ENCODE measurements at places on chromosomes 4 and X.

DNA sequence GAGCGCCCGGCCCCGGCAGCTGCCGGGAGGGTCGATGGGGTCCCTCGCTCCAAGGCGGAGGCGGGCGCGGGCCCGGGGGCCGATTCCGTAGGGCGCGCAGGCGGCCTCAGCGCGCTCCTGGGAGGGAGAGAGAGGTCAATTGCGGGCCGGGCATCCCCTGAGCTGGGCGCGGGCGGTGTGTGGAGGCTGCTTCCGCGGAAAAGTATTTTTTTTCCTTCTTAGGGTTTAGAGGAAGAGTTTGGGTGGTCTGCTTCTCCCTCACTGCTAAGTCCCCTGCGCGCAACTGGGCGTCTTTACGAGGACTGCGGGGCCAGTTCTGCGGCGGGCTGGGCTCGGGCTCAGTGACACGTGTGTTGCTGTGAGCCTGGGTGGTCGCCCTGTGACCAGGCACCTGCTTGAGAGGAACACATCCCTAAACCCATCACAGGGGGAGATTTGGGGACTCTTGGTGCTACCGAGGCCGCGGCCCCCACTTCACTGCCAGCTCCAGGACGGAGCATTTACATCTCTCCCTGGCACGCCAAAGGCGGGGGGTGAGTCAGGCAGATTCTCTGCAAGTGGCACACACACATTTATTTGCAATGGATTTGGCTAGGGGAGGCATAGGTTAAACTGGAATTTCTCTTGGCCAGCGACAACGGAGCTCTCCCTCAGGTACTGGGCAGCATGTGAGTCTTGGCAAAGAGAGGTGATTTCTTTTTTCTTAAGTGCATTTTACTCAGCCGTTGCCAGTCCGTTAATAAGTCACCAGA lies 151.2 kb upstream of the SLC4A4 start:
- peak; percentile 46 for DNase-seq

- no peak for DNase-seq
Measured at GRCh38 chrX:103780336-103781061, 3.9 kb downstream of the PLP1 start.

DNA sequence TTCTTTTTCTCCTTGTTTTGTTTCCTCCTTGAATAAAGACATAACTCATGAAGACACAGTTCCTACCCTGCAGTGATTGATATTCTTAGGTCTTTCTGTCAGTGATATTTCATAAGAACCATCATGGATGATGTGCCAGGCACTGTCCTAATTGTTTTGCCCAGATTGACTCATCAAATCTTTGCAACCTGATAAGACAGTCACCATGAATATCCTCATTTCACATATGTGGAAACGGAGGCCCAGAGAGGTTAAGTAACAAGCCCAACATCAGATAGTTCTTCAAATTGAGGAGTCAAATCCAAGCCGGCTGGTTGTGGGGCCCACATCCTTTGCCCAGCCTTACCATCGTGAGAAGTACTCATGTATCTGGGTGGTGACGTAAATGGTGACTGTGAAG lies 69.9 kb downstream of the SEL1L3 start:
- no peak for DNase-seq

- no peak for DNase-seq
Measured at GRCh38 chr4:7094916-7095315, 27.1 kb upstream of the GRPEL1 start.

- DNase-seq = no peak
Measured at GRCh38 chr4:38008571-38009021, 48.4 kb downstream of the PTTG2 start.

DNA sequence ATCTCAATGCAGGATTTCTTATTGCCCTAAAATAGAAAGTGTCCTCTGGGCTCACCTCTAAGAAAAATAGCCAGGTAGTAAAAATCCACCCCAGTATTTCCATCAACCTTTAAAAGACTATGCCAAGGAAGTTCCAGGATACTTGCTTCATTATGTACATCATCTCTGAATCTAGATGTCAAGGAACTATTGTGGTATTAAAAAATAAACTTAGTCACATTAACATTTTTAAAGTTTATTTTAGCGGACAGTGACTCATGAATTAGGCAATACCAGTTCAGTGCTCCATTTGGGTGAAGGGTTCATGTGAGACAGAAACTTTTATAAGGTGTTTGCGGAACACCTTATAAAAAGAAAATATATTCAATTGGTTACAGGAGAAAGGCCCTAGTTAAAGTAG lies 209.2 kb downstream of the ADAM29 start:
- DNase-seq = no peak

- DNase-seq = no peak
Measured at GRCh38 chr4:169410839-169411770, 140.3 kb upstream of the SH3RF1 start.

- DNase-seq = no peak
Measured at GRCh38 chr4:79621061-79621460, 213.0 kb upstream of the GK2 start.

DNA sequence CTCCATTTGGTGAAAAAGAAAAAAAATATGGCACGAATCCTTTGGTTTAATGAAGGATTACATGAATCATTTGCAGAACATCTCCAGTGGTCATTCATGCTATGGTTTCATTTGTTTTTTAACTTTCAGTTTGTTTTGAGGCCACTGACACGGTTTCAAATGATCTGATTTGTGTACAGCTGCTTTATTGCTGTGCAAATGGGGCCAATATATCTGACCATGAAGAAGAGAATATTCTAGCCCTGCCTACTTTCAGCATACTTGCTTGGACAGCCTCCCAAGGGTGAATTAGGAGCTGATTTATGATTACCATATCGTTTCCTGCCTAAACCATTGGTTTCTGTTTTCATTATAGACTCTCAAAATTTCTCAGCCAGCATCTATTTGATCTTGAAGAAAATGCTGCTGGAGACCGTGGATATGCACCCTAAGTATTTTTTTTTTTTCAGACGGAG lies 30.7 kb downstream of the SPARCL1 start:
- no peak for DNase-seq

DNA sequence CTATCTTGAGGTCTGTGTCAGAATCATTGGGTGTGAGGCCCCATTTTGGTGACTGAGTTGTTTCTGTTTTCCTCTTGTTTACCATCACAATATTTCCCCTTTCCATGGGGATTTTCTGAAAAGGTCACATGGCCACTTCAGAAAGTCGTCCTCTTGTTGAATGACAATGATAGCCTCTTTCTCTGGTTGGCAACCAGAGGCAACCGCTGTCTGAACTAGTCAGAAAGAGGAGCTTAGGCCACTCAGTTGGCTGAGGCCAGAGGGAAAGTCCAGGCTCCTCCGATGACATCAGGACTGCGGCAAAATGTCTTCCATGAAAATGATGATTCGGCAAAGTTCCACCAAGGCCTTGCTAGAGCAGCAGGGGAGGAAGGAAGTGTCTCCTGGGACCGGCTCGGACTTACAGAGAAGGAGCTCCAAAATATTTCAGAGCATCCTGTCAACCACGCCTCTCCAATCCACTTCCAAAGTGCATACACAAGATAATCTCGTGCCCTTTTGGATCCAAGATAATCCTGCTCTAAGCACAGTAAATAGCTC lies 19.1 kb upstream of the RBM47 start:
- no peak for DNase-seq

- peak; percentile 3 for DNase-seq
Measured at GRCh38 chr4:122224348-122224747, 72.2 kb downstream of the BLTP1 start.

DNA sequence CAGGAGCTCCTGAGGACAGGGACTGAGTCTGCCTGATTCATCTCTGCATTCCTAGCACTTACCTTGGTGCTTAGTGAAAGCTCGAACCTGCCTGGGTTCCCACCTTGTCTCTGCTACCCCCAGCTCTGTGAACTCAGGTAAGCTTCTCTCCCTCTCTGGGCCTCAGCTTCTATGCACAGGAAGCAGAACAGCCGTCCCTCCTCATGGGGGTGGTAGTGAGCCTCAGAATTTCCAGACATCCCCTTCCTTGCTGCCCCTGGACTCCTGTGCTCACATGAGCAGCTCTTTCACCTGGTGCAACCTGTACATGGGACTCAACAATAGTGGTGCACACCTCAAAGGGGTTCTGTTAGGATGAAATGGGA lies 50.8 kb downstream of the HTRA3 start:
- DNase-seq = no peak

DNA sequence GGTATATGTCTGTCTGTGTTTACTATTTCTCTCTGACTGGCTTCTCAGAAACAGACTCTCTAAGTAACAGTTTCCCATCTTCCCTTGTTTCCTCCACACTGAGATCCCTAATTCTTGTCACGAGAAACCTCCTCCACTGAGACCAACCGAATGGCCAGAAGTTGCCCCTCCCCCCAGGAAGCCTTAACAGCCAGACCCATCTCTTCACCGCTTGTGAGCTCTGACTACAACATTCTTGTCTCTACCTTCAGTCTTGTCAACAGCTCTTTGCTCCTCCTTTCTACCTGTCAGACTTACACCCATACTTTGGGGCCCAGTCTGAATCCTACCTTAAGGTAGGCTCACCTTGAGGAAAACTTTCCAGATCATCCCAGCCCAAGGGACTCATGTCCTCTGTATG lies 90.8 kb downstream of the NHSL2 start:
- no peak for DNase-seq

GRCh38 chr4:99165978-99166377 lies 21.9 kb upstream of the ADH4 start:
- DNase-seq = no peak

- no peak for DNase-seq
Measured at GRCh38 chr4:85901500-85901899, 426.6 kb downstream of the ARHGAP24 start.

DNA sequence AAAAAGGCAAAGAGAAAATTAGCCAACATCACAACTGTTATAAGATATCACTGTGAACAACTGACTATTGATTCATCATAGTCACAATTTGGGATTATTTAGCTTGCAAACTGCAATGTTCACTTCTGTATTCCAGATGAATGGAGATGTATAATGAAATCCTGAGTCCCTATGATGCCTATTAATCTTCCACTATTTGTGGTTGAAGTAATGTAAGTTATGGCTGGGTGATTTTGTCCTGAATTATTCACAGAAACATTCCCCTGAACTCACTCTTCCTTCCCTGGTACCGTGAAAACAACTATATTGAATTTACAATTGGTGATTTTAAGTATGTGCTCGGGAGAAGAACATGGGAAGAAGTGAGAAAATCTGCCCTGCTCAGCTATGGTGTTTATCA lies 50.8 kb upstream of the NPFFR2 start:
- DNase-seq = no peak

- DNase-seq = no peak
Measured at GRCh38 chrX:45709381-45709780, 508.7 kb upstream of the DIPK2B start.

DNA sequence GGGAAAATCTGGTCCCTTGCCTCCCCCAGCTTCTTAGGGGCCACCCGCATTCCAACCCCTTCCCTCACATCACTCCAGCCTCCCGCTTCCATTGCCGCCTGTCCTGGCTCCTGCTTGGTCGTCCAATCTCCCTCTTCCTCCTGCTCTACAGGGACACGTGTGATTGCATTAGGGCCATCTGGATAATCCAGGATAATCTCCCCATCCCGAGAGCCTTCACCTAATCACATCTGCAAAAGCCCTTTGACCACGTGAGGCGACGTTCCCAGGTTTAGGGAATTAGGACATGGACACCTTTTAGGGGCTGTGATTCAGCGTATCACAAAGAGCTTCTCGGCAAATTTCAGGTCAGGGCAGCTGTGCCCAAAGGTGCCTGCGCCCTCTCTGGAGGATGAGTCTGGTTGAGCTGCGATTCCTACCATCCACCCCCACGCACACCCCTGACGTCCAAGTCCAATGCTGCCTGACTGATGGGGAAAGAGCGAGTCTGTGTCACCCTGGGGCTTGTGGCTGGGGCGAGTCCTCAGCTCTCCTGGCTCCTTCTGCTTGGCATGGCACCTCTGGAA lies 104.6 kb downstream of the PSAPL1 start:
- no peak for DNase-seq

DNA sequence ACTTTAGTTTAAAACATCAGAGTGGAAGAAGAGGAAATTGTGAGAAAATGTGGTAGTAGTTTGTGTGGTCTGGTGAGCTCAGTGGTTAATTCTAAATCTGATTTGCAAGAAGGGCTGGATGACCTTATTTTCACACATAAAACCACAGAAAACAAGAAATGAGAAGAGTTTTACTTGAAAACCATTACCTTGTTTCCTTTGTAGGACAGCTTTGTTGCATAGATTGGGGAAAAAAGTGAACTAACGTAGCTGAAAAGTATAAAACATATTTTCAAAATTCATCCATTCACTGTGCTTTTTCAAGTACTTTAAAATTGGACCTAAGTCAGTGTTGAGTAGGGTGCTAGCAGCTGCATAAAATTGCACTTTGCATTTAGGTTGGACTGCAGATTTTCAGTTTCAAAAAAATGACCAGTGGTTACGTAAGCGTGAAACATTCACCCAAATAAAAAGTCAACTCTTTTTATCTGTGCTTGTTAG lies 211.3 kb downstream of the ARHGAP10 start:
- DNase-seq = no peak

GRCh38 chrX:136154998-136155397 lies 7.7 kb downstream of the FHL1 start:
- no peak for DNase-seq

DNA sequence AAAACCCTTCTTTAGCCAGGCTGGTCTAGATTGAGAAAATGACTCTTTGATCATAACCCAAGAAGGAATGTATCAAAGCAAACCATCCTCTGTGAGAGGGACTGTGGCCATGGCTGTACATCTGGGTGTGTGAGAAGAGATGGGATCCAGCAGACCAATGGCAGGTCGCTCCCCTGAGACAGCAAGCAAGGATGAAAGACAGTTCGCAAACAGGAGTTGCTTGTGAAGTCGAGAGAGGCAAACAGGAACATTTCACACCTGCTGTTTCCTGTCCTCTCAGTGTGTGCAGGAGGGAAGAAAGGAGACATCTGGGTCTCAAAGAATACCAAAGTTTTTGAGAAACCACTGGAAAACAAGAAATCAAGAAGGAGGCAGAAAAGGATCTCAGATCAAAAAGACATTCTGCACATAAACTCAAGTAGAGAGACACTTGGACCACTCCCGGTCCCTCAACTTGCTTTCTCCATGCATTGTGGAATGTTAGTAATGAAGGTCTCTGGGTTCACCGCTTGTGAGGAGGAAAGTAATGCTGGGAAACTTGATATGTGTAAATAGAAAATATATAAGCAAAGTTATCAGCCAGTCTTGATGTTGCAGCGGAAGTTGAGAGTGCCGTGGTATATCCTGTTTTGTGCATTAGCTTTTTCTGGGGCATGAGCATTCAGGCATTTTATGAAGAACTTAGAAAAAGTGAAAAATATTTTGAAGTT lies 327.5 kb downstream of the BMPR1B start:
- no peak for DNase-seq

- DNase-seq = no peak
Measured at GRCh38 chr4:61462451-61463326, 262.6 kb downstream of the ADGRL3 start.

GRCh38 chrX:102669526-102669925 lies 18.2 kb downstream of the GPRASP1 start:
- DNase-seq = no peak
